CD4-positive, alpha-beta T cell (primary cell): ENCODE measurements at places on chromosomes 7 and 10.

DNA sequence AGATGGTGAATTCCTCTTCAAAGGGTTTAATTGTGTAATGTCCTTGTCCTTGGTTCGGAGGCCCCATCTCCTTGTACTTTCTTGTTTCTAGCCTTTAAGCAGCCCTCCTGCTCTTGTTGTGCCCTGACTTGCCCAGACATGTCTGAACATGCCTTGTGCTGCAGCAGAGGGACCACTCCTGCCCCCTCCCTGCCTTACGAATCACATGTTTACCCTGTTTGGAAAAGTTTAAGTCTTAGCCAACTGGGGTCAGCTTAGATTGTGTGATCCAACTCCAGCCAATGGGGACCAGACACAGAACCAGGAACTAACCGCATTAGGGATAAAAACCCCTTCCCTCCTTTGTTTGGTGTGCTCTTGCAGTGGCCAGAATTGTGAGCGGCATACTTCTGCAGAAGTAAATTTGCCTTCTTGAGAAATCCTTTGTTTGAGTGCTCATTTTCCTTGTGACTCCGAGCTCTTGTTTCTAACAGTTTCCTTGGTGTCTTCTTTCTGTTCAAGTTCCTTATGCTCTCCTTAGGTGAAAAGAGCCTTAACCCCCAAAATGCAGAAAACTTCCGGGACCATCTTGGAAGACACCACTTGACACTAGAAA is 29.4 kb downstream of the CLRN3 start:
- DNase-seq: no peak

DNA sequence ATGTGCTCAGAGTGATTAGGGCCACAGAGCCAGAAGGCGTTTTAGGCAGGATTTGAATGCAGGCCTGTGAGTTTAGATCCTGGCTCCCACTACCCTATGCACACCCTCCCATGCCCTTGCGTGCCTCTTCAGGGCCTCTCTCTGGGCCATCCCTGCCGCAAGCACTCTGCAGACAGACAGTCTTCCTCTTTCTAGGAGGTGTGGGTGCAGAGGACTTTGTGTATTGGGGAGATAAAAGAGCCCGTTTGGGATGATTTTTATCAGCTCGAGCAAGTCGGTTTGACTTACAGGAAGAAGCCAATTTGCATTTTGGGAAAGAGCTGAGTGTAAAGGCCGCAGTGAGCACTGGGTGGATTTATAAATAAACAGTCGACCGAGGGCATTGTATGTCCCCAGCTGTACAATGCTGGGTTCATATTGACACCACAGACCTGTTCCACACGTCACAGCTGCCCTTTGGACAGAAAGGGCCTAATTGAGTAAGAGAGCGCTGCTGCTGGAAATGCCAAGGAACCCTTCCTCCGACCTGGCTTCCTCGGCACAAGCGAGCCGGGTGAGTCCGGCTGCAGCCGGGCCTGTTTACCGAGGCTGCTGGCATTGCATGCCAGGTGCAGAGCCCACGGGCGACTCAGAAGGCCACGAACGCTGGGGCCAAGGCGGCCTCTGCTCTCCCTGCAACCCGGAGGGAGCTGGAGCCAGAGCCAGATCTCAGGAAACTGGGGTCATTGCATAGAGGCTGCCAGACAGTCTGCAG is 25.1 kb downstream of the ZMIZ1 start:
- no peak for DNase-seq

DNA sequence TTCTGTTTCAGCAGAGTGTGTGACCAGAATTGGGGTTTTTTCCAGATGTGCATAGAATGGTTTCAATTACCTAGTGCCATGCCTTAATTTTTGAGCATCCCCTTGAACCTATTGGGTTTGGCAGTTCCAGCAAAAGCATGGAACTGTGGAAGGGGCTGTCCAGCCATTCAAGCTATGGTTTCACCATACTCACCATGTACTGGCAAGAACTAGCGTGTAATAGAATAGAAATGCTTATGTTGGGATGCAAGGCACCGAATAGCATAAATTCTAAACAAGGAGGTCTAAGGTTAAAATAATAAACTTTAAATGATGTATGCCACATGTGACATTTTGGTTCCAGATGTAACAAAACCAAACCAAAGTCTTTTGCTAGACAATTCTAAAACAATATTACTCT is 91.4 kb downstream of the MTERF1 start:
- no peak for DNase-seq

DNA sequence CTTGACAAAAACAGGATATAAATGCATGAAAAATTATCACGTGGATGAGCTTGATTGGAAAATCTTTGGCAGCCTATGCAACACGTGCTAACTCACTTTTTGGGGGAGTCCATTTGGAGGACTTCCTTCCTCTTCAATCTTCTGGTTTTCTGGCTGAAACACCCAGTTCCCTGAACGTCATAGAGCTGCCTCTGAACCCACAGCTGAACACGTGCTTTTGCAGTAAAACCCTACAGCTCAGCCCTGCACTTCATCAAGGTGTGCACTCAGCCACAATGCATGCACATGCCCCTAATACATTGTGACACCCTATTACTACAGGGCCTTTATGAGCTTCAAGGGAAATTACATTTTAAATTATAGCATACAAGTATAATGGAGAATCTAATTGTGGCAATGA is 808.7 kb upstream of the AUTS2 start:
- no peak for DNase-seq

DNA sequence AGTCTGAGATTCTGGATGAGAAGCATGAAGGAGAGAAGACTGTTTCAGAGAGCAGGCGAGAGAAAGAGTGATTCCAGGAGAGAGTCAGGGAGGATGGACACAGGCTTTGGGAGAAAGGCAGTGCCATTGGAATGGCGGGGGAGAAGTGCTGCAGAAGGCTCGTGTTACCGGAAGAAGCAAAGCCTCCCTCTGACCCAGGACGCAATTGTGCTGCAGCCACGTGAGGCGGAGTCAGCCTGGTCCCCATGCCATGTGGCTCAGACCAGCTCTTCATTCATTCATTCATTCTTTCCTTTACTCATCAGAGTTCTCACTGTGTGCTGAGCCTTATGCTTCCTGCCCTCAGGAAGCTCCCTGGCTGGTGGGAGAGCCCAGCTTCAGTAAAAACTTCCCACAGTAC is 49.2 kb upstream of the COL13A1 start:
- no peak for DNase-seq

GRCh38 chr7:38890597-38890996 is 18.4 kb downstream of the VPS41 start:
- DNase-seq: no peak

GRCh38 chr7:31075086-31075405 is 22.9 kb downstream of the ADCYAP1R1 start:
- no peak for DNase-seq

DNA sequence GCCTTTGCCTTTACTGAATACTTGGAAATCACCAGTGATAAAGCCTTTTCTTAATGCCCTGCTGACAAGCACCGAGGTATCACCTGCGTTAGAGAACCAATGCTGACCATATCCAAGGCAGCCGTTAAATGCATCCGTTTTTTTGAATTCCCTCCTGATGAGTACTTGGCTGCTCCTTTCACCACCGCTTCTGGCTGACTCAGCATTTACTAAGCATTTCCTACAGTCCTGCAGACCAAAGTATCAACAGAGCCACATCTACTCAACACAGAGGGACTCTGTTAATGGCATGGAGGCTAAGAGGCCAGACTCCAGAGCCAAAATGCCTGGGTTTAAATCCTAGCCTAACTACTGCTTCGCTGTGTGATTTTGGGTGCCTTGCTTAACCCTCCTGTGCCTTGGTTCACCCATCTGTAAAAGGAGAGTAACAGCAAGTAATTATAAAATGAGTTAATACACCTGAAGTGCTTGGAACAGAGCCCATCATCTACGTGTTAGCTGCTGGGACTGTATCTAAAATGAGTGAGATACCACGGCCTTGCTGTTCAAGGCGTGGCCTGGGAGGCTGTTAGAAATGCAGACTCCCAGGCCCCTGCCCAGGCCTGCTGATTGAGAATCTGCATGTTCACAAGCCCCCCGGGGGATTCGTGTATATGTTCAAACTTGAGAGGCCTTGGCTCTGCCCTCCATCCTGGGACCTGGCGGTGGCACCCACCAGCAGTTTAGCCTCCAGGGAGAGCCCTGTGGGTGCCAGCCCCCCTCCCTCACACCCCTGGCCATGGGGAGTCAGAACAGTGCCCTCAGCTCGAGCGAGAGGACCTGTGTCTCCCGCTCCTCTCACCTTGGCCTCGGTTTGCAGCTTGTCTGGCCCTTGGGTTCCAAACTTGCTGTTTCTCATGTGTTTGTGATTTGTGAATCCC is 30.8 kb upstream of the EFCAB10 start:
- DNase-seq: no peak

GRCh38 chr7:82172881-82173280 is 270.7 kb downstream of the CACNA2D1 start:
- no peak for DNase-seq

DNA sequence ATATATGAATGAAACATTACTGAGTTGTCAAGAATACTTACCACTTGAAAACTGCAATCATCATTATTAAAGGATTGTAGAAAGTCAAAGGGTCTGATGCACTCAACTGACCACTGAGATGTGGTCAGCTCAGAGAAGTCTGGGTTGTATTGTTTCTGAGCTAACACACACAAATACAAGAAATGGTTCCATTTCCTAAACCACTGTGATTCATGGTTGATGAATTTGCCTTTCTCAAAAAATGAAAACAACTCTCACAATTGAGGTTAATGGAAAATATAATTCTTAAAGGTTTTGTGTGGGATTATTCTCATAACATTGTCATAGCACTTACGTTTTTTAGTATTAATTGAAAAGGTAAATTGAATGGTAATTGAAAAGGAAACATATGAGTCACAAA is 45.6 kb upstream of the TAS2R16 start:
- DNase-seq: no peak

- DNase-seq: no peak
Observed at GRCh38 chr10:44517635-44518034, 132.7 kb upstream of the CXCL12 start.

DNA sequence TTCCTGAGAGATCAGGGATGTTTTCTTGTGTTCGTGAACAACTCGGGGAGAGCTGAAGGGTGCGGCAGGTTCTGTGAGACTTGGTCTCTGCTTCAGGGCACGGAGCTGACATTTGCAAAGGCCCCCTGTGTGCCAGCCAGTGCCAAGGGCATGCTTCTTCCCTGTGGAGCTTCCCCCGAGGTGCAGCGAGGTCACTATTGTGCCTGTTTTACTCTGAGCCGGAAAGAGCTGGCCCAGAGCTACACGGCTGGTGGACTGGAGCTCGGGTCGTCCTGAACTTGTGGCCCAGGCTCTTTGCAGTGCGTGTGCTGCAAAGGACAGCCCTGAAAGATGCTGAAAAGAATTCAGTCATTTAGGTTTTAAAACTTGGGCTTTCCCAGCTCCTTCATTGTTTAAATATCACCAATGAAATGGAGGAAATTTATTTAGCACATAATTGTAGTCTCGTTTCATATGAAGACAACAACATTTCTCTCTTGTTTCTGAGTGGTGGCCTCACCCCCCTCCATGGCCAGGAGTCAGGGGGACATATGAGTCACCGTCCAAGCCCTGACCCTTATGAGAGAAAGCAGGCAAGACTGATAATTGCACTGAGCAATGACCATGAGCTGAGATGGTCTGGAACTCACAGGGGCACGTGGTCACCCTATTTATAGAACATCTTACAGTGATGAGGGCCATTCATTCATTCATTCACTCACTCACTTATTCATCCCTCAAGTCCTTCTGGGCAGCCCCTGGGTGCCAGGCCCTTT is 102.6 kb downstream of the PTPRE start:
- no peak for DNase-seq
